ENCODE measurements at places on chromosomes 2 and 18.

DNA sequence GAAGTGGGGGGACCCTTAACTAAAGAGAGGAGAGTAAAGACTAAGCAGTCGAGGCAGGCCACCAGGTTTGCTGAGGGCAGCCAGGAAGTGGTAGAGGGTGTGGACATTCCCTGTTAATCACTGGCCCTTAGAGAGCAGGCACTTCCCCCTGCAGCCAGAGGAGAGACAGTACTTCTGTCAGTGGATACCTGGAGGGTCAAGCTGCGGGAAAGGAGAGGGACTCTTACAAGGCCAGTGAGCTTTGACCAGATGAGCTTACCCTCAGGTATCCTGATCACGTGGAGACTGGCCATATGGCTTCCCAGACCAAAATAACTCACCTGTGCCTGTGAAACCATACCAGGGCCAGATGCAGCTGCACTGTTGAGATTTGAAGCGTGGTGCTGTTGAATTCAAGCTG lies 28.6 kb downstream of the ITGA6 start:
- DNase-seq, result peak; percentile 16

DNA sequence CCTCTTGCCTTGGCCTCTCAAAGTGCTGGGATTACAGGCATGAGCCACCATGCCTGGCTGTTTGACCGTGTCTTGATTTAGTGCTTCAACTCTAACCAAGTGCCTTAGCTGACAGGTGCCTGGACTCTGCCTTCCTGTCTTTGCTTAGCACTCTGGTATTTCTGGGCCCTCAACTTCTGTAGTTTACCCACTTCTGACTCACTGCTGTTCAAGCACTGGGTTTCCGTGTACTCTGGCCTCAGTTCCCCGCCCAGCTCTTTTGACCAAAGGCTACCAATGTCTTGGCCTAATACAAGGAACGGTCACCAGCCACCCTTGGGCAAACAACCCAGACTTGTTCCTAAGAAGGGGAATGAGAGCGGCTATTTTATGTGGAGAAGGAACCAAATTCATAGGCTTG lies 35.7 kb upstream of the CABLES1 start:
- no peak for DNase-seq

- no peak for DNase-seq
These were observed 888 bp downstream of the VAMP5 start for GRCh38 chr2:85584857-85585780.

GRCh38 chr2:208266936-208267335 lies 881 bp downstream of the PIKFYVE start:
- no peak for DNase-seq

DNA sequence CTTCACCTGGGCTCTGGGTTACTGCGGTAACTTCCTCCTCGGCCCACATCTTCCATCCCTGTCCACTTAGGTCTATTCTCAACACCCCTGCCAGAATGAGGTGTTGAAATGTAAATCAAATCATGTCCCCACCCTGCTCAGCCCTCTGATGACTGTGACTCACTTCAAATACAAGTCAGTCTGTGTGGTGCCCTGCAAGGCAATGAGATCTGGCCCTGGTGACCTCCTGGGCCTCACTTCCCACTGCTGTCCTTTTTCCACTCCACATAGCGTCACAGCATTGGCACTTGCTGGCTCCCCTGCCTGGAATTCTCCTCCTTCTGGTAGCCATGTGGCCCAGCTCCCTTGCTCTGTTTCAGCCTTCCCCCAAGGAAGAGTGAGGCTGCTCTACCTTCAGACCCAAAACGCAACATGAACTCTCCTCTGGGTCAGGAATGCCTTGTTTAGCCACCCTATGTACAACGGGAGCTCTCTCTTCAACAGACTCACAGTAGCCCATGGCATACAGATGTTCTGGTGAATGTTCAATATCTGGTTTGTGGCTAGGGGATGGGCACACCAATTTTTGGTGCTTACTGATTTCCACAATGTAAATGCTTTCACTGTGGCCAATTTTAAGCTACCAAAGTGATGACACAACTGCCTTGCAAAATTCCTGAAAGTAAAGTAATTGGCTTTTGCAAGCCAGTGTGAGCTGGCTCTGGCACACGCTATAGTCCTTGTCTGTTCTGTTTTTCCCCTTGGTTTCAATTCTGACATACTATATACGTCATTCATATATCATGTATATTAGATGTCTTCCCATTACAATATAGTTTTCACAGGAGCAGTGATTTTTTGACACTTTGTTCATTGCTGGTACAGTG lies 550.3 kb upstream of the HS6ST1 start:
- no peak for DNase-seq

All from G401 (cell line).